ENCODE measurements at places on chromosomes 3 and 15.

GRCh38 chr3:188505911-188506310 is 352.0 kb downstream of the LPP start:
- DNase-seq = no peak

DNA sequence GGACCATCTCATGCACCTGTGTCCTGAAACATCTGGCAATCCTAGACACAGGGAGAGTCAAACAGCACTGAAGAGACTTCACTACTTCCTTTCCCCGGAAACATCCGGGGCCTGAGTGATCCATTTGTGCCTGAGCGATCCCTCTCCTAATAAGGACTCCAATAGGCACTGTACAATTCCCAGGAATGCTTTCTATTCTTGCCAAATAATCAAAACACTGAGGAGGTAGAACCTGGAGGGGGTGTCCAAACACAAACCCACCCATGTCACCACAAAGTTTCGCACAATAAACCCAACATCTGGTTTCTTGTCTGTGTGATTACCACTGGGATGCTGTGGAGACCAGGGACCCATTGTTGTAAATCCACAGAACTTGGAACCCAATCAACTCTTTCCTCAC is 205.0 kb downstream of the OPA1 start:
- no peak for DNase-seq

DNA sequence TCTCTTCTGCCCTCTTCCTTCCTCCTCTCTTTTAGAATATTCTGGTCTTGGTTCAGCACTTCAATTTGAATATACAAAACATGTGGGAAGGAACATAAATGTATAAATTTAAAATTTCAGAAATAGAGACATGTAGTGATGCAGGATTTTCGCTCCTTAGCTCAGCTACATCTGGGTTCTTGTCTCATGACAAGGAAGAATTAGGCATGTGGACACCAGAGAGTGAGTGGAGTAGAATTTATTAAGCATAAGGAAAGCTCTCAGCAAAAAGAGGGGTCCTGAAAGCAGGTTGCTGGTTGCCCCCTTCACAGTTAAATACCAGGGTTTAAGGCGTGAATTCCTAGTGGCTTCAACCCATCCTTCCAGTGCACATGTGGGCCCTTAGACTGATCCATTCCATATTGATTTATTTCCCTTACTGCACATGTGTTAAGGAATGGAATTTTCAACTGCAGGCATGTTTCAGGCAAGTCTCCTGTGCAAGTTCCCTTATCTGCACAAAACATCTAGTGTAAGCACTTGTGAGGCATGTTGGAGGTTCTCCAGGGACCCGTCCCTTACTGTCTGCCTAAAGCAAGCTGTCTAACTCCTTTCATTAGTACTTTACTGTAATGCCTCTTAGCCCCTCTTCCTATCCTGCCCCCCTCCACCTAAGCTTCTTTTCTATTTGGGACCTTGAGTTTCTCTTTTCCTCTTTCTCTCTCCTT is 133.2 kb upstream of the STRIT1 start:
- no peak for DNase-seq

DNA sequence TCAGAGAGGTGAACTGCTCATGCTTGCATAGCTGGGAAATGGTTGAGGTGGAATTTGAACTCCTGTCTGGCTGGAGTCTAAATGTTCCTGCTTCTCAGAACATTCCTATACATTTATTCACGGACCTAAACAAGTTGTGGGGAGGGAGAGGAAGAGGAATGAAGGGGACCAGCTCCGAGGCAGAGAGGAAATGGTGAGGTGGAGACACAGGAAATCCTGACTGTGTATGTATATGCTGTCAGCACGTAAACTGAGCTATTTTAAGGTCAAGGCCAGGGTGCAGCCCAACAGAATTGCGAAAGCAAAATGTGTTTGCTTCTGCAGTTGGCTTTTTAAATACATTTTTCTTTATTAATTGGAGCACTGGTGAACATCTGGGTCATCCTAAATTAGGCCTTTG is 74.1 kb upstream of the POMGNT2 start:
- no peak for DNase-seq

DNA sequence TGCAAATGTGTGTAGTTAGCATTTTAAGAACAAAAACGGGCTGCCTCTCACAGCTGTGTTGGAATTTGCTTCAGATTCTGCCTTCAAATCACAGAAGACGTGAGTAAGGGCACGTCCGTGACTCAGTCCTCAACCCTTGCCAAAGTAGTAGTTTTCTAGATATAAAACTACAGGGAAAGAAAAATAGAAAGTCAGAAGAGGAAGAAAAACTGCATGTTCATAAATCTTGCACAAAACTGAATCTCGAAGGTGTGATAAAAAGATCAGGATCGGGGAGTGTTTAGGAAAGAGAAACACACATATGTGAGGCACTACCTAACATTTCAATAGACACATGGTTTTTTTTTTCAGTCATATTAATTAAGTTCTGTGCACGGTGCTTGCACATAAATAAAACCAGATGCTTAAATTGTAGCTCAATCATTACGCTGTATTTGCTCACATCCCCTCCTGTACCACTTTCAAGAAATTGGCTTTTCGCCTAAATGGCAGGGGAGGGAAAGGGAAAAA is 71.7 kb downstream of the P3H2 start:
- DNase-seq = no peak

GRCh38 chr3:54283470-54283869 is 161.1 kb downstream of the CACNA2D3 start:
- DNase-seq = no peak

DNA sequence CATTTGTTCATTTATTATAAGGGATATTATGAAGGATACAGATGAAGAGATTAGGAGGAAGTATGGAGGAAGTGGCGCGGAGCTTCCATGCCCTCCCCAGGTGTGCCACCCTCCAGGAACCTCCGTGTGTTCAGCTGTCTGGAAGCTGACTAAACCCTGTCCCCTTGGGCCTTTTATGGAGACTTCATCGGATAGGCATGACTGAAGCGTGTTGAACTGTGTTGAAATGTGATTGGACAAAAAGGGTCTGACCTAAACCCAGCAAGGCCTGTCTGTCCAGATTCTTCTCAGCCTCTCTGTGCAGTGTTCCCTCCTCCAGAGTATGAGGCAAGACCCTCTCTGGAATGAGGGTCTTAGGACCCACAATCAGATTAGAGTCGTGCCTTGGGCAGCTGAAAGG is 31.7 kb downstream of the HACD3 start:
- no peak for DNase-seq

- DNase-seq = peak; percentile 15
These were observed 52.6 kb downstream of the NMD3 start for GRCh38 chr3:161273589-161274218.

GRCh38 chr3:67362686-67363085 is 291.7 kb downstream of the SUCLG2 start:
- DNase-seq = no peak

GRCh38 chr3:50671331-50671730 is 3.4 kb upstream of the DOCK3 start:
- DNase-seq = no peak

DNA sequence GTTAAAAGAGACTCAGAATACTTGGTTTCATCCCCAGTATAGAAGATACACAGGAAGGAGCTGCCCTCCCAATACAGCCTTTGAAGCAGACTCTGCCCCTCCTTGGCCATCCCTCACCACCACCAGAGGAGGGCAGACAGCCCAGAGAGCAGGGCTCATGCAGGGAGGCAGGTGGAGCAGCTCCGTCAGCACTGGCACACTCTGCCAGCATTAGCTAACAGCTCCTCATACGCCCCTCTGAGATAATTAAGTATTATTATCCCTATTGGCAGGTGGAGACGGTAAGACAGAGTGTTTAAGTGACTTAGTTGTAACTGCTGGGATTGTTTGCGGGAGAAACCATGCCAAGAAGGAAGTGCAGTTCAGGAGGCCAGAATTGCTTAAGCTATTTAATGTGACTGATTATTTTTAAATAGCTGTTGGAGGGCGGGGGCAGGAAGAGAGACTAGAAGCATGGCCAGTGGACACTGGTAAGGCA is 434.0 kb downstream of the EPHB1 start:
- no peak for DNase-seq

- no peak for DNase-seq
These were observed 47.0 kb downstream of the BOC start for GRCh38 chr3:113258361-113258760.
